Caki2 (cell line): ENCODE measurements at places on chromosomes 2 and 18. TPM values are rescaled to one million over a fixed set of nuclear protein-coding genes. Genes with fewer than 3 reads are reported as not detected.

DNA sequence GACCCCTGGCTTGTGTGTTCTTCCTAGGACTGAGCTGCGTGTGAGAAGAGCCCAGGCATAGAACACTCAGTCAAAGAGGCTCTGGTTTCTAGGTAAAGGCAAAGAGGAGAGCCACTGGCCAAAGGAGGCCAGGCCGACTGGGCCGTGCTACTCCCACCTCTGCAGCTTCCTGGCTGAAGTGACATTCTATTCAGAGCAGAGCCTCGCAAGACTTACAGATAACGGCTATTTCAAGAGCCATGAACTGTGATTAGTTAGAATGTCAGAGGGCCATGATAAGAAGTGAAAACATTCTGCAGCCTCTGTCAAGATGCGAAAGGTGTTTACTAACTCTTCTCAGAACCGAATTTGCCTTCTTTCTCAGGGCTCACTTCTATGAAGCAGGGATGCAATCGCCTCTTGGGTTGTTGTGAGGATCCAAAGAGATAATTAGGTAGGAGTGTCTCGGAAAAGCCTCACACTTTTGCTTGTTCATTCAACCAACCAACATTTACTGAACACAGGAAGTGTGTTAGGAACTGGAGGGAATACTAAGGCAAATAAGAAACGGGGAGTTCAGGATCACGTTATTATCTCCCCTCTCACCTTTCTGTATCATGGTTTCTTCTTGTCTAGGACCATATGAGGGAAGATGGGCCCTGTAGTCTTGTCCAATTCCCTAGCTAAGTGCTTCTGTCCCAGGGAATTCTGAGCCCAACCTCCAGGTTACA is 3.4 kb upstream of the DNAJC5G start:
- no peak for DNase-seq

DNA sequence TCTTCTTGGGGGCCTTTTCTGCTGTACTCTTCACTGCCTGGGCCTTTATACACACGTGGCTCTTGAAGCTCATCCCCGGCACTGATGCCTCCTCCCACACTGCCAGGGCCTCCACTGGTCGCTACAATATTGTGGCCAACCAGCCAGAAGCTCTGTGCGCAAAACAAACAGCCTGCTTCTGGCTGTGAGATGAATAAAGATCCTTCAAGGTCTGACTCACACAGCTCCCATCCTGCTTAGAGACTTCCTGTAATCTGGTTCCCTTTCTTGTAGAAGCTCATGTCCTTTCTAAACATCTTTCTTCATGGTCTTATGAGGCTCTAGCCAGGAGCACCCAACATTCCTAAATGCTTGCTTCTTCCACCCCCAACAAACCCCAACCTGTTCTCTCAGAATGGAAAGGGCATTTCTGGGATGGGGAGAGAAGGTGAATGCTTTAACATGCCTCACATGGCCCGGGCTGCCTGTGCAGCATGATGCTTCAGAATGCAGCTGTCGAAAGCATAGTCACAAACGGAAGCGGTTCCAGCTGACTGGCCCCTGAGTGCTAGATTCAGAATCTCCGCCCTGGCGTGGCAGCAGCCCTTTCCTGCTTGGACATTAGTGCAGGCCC is 24.6 kb downstream of the NRP2 start:
- DNase-seq: peak; percentile 94

DNA sequence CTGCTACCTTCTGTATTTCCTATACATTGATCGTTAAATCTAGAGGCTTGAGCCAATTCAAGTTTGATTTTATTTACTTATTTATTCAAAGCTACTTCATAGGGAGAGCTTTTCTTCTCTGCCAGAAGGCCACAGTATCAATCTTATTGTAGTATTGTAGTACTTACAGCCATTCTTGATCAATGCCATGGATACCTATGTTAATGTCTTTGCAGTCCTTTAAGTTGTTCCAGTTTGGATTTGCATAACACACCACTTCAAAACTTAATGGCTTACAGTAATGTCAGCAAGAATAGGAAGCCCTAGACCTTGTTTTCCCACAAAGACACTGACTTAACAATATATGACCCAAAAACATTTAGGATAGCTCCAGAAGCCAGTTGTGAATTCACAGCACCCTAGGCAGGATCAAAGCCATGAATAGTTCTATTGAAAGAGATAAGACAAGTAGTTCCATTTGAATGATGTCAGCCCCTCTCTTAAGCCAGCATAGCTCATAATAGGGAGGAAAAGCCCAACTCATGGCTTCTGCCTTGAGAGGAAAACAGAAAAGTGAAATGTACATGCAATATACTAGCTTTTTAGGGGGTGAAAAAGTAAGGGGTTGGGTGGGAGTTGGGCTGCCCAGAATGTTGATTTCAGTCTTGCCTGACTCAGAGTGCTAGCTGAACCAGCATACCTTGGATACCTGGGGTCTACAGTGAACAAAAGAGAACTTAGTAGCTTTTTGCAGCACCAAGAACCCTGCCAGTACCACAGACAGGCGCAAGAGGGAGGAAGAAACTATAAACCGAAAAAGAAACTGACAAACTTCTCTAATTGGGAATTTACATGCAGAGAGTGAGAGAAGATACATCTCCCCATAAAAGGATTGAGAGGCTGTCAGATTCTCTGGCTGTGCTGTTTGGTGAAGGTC is 101.4 kb downstream of the CAMKMT start:
- no peak for DNase-seq

Gene ST3GAL5
- total RNA-seq: 17.5 and 19.2 TPM in 2 replicates

DNA sequence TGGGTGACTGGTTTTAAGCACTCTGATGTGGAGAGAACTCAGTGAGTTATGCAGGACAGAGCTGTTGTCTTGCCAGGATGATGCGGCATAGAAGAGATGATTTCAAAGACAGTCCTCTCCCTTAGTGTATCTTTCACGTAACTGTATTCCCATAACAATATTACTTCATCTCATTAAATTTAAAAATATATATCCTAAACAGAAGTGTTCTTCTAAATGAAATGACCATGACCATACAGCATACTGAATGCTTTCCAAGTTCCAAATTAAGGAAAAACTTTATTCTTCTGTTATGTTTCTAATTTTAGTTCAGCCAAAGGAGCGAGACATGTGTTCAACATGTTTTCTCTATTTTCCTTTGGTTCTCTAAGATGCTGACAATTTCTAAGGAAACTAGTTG is 600.1 kb upstream of the FSHR start:
- DNase-seq: no peak

Gene RFTN2
- not detected in 2 replicates for total RNA-seq

DNA sequence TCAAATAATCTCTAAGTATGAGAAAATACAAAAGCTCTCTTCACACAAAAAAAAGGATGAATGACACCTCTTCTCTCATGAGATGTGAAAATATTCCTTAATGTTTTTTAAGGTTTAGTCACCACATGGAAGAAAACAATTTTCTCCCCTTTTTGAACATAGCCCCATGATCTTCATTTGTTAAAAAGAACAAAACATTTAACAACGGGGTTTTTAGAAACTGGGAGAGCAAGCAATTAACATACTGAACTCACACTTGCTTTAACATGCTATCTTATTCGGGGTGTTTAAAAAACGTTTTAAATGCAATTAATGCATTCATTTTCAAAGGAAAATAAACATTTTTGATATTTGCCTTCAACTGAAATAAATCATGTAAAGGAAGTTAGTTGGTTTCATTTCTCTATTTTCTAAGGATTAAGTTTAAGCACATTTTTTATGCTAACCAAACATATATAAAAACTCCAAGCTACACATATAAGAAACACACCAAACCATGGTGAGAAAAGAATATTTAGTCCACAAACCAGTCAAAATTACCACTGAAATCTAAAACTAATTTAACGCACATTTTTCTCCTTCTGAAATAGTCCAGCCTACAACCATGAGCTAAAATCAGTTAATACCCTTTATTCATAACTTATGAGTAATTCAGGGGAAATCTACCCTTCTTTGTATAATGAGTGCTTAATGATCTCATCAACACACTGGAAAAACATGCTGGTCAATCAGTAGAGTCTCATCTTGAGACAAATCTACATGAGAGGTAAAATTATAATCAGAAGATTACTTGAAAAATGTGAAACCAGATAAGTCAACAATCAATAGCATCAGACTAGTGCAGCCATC is 8.2 kb downstream of the FBXO11 start:
- DNase-seq: no peak

DNA sequence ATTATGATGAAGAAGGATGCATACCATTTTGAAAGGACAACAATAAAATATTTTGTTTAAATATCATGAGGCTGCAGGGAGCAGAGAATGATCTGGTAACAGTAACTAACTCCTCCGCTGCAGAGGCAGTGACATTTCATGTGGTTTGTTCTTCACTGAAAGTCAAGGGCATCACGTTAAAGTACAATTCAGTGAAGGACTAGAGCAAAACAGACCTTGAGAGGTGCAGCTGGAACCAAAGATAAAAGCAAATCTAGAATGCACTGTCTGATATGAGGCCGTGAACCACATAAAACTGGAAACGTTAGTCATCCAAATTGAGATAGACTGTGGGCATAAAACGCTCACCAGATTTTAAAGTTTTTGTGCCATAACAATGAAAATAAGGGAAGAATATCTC is 522.9 kb upstream of the TNP1 start:
- DNase-seq: no peak

DNA sequence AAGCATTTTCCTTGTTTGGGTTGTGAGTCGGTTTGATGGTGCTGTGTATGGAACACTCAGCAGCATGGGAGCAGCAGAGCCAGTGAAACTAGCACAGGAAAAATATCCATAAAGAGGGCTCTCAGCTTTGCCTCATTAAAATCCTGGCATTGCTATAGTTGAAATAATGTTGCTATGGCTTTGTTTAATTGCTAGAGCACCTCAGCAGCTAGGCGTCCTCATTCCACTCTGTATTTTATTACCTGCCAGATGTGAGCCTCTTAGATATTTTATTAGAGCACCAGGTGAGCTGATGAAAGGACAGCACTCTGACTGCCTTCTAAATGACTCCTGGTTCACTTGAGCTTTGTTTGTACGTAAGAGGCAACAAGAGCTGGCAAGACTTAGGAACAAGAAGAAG is 232.4 kb downstream of the MTX2 start:
- DNase-seq: no peak

- no peak for DNase-seq
Observed at GRCh38 chr2:106969777-106970176, 83.8 kb upstream of the ST6GAL2 start.

DNA sequence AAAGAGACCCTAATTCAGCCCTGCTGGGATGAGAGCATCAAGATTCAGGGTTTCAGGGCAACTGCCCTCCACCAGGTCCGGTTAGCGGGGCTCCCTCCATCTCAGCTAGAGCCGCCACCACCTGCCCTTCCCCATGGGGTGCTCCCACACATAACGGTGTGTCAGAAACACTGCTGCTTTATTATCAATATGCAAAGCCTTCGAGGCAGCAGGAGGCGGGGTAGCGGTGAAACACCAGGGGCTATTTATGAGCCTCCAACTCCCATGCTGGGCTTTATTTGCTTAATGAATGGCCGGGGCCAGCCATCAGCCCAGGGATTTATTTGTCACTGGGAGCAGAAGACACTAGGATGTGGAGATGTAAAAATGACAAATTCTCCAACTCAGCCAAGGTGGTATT is 109.8 kb downstream of the GALNT14 start:
- DNase-seq: no peak

DNA sequence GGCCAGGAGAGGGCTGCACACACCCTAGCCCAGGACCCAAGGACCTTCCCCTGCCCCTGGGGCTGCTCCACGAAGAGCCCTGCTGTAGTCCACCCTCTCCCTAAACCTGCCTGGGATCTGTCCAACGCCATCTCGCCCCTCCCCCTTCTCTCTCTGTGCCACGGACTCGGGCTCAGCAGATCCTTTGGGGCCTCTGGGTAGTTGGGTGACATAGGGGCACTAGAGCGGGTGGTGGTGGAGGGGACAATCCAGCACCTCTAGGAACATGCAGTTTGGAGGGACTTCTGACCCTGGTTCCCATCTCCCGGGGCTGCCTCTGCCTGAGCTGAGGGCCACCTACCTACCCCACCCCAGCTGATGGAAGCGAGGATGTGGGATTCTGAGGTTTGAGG is 7.3 kb upstream of the CRYBA2 start:
- no peak for DNase-seq

GRCh38 chr2:105072039-105072438 is 34.2 kb downstream of the MRPS9 start:
- no peak for DNase-seq

Gene IL1F10
- not detected in 2 replicates for total RNA-seq

DNA sequence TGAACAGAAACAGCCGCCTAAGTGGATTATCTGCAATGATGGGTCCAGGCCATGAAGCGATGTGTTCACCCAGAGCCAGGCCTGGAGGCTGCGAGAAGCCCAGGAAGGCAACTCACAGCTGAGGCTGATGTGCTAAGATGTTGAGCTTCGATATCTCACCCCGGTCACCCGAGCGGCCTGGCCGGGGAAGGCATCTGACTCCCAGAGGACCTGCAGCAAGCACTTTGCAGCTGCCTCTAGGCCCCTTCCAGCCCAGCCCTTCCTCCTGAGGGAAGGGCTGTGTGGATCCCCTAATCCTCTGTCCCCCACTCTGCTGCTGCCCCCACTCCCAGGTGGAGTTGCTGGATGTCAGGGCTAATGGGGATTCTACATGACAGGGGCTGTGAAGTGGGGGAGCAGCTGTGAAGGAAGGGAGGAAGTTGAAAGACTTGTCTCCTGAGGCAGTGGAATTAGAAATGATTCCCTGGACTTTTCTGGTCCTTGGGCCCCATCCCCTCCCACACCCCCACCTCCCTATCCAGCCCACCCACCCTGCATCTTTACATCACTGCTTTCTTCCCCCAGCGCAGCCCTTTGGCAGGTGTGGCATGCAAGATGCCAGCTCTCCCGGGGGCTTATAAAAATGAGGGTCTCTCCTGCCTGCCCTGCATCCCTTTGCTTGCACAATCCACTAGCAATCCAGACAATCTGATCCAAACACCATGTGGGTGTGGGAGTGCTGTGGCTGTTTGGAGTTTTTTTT is 4.3 kb downstream of the ATP6V1B1 start:
- no peak for DNase-seq

DNA sequence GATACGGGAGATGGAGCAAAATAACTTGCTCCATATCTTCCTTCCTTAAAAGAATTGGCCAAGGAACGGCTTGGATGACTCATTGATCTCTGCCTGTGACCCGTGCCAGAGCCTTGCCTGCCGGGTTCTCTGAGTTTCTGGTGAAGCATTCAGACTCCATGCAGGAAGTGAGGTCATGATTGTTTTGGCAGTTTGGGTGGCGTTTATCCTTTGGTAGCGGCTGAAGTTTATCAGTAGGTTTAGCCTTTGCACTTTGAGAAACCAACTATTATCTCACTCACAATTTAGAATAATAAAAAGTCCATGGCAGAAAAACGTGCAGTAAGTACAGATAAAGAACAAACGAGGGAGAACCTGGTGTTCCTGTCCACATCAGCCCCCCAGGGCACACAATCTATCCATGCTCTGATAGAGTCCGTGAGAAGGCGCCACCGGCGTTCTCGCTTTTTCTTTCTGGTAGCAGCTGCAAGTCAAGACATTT is 15.0 kb upstream of the CTAGE1 start:
- DNase-seq: peak; percentile 64

Gene NR4A2
- total RNA-seq: not detected in 2 replicates
